ENCODE measurements at places on chromosomes 1 and 21. TPM values are rescaled to one million over a fixed set of nuclear protein-coding genes. Genes with fewer than 3 reads are reported as not detected.

NMNAT2 gene
- 0.50 TPM for total RNA-seq

VSIG8 gene
- total RNA-seq: not detected

IKBKE gene
- 17.0 TPM for total RNA-seq

GRCh38 chr1:167428395-167428794 is 89.9 kb downstream of the CD247 start:
- no peak overlapping the region for H3K27ac ChIP-seq
- no peak overlapping the region for H3K4me3 ChIP-seq
- no peaks in the 10 kb centered on the region for H3K27me3 ChIP-seq
- no peaks in the 10 kb centered on the region for H3K36me3 ChIP-seq
- H3K4me1 ChIP-seq: no peaks in the 10 kb centered on the region

- peaks cover 9% of the 10 kb centered on the region for H3K4me1 ChIP-seq
- no peak overlapping the region for H3K4me3 ChIP-seq
- H3K27me3 ChIP-seq: no peaks in the 10 kb centered on the region
- H3K36me3 ChIP-seq: no peaks in the 10 kb centered on the region
- no peak for DNase-seq
- no peak overlapping the region for H3K27ac ChIP-seq
These were observed 10.6 kb downstream of the S100B start for GRCh38 chr21:46594276-46594675.

Measured in astrocyte (in vitro differentiated cells and primary cell).